ENCODE measurements at places on chromosomes 6 and 20.

- no peak for DNase-seq
Observed at GRCh38 chr6:65416621-65417020, 290.4 kb downstream of the EYS start.

- DNase-seq = no peak
Observed at GRCh38 chr6:35035481-35036030, 105.6 kb downstream of the TCP11 start.

- DNase-seq = no peak
Observed at GRCh38 chr6:144250276-144250675, 34.9 kb upstream of the UTRN start.

DNA sequence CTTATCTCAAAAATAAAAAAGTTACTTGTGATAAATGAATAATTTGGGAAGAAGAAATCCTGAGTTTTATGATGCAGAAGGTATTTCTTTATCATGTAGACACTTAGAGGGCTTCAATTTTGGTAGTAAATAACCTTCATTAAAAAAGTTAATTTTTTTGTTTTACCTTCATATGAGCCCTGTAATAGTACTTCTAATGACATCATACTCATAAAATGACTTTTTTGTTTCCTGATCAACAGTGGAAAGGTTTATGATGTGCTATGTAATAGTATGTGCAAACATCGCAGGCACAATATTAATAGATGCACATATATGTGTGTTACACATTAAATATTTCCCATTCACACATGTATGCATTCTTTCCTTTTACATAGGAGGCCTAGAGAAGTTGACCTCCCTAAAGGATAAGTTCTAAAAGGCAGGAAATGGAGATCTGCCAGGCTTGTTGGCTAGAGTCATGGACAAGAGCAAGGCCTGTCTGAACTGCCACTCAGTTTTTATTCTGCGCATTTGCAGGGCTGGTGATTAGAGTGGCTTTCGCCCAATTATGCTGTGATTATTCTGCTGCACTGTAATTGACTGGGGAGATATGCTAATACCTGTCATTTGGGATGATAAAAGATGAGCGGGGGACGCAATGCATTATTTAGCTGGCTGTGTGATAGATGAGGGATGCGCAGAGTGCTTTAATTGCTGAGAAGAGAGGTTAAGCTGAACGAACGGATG, 272.6 kb downstream of the TMEM242 start:
- DNase-seq = no peak

DNA sequence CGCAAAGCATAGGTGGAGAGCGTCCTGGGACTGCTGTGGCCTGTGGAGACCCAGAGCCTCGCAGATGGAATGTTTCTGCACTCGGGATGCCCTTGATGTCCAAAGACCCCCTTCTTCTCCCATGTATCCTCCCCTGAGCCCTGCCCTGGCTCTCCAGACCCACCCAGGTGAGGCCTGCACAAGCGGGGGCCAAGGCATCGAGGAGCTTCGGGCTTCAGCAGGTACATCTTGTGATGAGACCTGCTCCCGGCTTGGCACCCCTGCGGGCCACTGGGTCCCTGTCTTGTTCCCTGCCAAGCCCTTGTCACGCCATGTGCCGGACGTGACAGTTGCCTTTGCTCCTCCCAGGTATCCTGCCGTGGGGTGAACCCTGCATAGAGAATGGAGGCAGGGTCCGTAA, 85.2 kb downstream of the RAMACL start:
- DNase-seq = no peak

GRCh38 chr6:18501663-18502013, 114.5 kb downstream of the RNF144B start:
- no peak for DNase-seq

GRCh38 chr6:144647406-144647964, 362.4 kb downstream of the UTRN start:
- peak; percentile 52 for DNase-seq

DNA sequence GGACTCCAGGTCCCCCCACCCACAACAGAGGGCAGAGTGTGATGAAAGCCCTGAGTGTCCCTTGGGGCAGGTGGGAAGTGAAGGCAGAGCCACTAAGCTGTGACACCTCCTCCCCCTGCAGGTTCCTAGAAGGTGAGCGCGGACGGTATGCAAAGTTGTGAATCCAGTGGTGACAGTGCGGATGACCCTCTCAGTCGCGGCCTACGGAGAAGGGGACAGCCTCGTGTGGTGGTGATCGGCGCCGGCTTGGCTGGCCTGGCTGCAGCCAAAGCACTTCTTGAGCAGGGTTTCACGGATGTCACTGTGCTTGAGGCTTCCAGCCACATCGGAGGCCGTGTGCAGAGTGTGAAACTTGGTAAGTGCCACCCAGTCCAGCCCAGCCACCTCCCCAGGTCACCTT, 159.6 kb upstream of the RNF24 start:
- no peak for DNase-seq

Data from pancreas (tissue), 10 donors.